Stimulated activated CD4-positive, alpha-beta T cell treated with anti-CD3 and anti-CD28 coated beads, Interleukin-12 subunit alpha, Interleukin-12 subunit beta, amount 100 ng/mL, for 4 hours (primary cell): ENCODE measurements at places on chromosomes 1 and 21.
A peak's percentile ranks its signal among the peaks of the same experiment; 100 is the strongest.

GRCh38 chr1:117059334-117059677 is 820 bp upstream of the TTF2 start:
- DNase-seq: peak; percentile 49

DNA sequence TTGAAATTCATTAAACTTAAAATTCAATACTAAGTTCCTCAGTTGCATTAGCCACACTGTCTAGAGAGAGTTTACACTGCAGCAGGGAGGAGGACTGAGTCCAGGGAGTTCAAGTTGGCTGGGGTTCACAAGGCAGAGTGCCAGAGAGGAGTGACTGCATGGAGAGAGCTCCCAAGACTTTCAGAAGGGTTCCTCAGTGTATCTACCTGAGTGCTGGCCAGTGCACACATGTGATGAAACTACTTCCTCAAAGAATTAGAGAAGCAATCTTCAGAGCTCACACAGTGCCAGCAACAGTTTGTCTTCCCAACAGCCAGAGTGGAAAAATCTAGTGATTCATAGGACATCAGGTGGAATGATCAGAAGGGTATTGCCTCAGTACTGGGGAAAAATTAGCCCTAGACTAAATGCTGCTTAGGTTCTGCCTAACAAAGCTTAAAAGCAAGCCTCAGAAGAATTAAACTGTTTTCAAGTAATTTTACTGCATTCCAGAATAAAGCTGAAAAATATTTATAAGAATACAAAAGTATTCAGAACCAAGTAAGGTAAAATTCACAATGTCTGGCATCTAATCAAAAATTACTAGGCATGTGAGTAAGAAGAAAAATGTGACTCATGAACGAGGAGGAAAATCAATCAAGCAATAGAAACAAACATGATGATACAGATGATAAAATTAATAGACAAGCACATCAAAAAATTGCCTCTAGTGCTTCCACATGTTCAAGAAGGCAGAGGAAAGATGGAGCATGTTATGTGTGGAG is 10.4 kb upstream of the WNT3A start:
- DNase-seq: no peak

DNA sequence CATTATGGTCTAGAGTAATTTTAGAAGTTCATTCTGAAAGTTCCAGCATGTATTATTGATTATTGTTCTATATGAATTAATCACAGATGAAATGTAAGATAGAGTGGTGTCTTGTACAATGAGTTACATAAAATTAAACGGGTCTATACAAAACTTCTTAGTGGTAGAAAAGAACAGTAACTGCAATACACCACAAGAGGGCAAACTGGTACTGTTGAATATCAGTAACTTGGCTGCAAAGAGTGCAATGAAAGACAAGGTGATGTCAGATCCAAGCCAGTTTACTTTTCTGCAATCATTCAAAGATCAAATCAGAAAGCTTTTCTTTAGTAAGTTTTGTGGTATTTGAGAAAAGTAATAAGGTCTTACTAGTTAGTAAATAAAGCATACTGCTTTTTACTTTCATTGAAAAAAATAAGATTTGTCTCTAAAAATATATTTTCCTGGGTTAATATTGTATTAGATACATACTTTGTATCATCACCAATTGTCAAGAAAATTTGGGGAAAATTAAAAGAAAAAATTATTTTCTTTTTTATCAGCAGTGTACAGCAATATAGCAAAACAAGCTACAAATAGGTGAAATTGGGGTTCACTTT is 66.4 kb upstream of the BTG3 start:
- DNase-seq: no peak

DNA sequence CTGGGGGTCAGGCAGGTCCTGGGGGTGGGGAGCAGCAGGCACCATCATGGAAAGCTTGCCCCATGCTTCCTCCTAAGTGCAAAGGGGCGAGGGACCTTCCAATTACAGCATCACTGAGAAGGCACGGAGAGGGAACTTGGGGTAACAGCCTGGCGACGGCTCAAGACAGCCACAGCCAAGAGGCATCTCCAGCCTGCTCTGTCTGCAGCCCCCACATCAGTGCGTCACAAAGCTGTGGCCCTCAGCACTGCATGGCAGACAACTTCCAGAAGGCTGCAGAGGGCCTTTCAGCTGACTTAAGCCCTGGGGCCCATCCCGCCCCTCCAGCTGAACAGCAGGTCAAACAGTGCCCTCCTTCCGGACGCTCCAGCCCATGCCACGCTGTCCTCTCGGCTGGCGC is 13.2 kb upstream of the GPR153 start:
- no peak for DNase-seq

DNA sequence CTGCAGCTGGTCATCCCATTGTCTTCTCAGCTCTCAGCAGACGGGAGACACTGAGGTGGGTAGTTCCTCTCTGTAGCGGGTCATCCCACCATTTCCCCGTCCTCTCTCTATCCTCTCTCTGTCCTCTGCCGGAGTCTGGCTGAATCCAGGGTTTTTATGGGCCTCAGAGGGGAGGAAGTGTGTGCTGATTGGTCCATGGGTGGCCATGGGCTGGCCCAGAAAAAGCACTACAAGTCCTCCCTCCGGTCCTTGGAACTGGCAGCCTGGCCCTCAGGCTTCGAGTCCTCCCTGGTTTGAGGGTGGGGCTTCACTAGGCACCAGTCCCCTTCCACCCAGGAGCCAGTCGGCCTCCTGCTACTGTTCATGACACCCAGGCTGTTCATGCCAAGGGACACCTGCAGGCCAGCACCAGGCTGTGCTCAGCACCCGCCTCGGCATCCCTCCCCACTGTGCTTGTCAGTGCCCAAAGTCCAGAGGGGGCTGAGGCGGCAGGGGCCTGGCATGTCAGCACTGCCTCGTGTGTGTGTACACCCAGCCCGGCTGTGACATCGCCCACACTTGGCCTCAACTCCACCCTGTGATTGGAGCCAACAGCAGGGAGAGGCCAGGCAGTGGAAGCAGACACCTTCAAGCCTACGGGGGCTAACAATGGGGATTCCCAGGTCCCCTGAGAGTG is 23.0 kb upstream of the LRRC8C start:
- DNase-seq: no peak

DNA sequence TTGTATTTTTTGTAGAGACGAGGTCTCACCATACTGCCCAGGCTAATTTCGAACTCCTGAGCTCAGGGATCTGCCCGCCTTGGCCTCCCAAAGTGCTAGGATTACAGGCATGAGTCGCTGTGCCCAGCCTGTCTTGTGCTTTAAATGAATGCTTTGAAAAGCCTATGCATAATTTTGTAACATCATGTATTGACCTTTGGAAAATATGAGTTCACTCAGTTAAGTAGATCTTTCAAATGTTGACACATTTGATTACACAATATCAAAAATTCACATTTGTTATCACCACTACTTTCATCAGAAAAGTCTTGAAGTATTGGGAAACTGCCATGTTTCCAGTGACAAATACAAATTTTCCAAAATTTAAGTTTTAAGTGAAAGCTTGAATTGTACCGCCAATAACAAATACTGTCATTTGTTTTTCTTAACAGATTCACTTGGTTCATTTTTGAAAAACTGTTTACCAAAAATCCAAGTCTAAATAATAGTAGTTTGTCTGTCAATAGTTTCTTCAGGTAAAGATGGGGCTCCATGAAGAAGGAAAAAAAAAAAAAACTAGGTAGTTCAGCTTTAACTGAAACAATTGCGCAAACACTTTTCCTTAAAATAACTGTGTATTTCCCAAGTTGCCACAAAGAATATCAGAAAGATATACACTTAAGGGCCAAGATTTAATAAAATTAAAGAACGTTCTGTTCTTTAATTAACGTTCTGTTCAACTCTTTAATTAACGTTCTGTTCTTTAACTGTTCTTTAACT is 233.2 kb upstream of the NR5A2 start:
- no peak for DNase-seq

GRCh38 chr1:40894455-40894854 is 32.3 kb upstream of the CITED4 start:
- DNase-seq: no peak
